ENCODE measurements at places on chromosomes 13 and 19. TPM values are rescaled to one million over a fixed set of nuclear protein-coding genes. Genes with fewer than 3 reads are reported as not detected.

DNA sequence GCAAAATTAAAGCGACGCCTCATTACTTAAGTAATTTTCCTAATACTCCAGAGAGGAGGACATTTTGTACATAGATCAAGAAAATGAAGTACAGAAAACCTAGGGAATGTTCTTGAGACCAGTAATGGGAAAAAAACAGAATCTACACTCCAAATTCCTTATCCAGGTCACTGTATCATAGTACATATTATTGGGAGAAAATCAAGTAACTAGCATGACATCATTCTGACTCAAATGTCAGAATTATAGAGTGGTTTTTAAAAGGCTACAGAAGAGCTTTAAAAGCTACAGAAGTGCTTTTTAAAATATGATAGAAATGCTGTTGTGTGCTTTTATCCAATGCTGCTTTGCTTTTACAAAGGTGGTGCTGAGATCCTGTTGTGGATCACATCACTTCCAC is 86.3 kb upstream of the SLC15A1 start:
- no peak for DNase-seq

Gene MEIOSIN
- not detected for polyA plus RNA-seq

Gene KIR3DL2
- 0.39 TPM for polyA plus RNA-seq

Gene LIM2
- polyA plus RNA-seq = not detected

Gene PDX1
- not detected for polyA plus RNA-seq
